ENCODE measurements at places on chromosomes 6 and 20.

DNA sequence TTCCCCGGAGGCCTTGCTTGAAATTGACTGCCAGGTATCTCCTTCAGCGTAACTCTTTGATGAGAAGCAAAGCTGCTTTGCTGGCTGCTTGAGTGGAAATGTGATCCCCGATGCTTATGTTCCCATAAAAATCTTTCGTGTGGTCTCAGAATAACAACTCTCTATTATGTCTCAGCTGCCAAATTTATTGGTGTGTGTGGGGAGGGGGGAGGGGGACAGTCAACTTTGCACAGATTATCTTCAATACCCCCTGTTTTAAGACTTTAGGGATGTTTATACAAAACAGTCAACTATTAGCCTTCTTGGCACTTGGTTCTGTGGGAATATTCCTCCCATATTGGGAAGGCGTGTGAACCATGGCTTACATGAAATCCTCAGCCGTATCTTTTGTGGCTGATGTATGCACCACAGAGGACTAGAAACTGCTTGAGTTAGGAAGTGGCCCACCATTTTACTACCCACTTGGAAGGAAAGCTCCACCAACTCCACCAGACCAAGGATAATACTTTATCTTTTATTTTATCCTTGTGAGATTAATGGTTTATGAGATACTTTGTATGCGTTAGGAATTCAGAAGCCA lies 101.5 kb upstream of the SLC24A3 start:
- no peak for DNase-seq

DNA sequence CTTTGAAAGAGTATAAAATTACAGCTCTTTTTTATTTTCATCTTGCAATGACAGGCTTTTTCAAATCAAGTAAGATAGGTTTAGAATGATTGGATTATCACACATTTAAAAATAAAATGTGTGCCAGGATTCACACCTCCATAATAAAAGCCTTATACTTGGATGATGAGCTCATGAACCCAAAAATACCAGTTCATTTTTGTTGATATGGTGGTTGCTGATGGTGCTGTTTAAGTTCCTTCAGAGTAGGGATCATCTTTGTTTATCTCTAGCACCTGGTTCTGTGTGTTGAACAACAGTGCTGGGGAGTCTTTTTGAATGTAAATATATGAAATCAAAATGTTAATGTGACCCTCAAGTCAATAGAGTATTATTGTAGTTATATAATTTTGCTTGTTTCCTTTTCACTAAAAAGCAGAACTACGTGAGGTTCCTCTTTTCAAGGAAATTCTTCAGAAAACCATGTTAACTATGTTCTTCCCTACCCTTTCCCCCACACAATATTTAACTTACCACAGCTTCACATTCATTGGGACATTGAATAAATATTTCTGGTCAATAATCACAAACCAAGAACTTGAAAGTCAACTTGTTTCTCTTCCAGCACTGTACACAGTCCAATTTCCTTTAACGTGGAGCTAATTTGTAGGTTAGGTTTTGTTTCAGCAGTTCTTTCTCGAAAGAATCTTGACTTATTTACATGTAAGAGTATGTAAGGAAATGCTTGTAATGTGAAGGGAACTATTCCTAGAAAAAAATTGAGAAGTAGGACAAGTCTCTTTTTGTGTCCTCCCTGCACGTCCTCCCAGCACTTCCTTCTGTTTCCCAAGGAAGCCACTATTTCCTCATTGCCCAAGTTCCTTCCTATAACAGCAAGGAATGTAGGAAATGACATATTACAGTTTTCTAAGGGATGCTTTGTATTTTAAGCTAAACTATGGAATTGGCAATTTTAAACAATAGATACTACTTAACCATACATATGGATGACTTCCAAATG lies 945.9 kb upstream of the CITED2 start:
- DNase-seq, result no peak

- no peak for DNase-seq
These were observed 450.1 kb downstream of the COL12A1 start for GRCh38 chr6:74755778-74756177.

DNA sequence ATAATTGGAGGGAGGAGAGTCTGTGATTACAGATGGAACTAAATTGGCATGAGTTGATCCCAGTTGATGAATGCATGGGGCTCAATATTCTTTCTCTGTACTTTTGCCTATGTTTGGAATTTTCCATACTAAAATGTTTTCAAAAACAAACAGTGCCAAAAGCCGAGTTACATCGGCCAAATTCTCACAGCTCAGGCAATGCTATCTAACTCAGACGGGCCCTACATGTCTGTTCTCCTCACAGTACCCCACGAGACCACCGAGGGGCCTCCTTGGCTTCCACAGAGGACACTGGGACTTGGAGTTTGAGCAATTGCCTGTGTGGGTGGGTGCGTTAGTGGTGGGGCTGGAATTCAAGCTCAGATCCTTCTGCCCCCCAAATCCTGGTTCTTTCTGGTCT lies 413.2 kb downstream of the CDH26 start:
- DNase-seq, result no peak

DNA sequence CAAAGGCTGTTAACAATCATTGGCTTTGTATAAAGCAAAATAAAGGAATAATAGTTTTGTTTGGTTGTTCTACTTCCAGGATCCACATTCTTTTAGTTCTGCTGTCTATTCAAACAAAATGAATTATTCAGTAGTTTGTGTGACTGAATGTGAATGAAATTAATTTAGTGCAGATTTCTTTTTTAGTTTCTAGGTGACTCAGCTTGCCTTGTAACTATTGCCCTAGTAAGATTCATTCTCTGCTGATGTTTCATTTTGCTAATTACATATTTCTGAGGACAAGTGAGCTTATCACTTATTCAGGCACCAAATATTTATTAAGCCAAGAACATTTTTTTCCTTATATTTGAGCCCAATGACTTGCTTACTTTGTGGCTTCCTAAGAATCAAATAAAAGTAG lies 46.5 kb upstream of the RIPOR2 start:
- no peak for DNase-seq

DNA sequence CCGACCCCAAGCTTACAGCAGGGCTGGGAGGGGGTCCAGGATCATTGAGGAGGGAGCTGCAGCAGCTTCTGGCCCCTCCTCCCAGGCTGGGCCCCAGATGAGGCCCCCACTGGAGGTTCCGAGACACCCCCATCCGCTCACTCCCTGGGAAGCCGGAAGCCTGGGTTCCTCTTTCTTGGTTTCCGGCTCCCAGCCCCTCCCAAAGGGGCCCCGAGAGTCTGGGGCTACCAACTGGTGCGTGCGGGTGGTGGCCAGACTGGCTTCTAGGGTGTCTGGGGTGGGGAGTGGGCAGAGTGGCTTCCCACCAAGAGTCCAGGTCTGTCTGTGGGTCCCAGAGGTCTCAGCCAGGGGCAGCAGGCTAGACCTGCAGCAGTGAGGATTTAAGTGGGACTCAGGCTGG lies 2.2 kb downstream of the RGS19 start:
- DNase-seq, result no peak

GRCh38 chr20:6305536-6305935 lies 182.7 kb upstream of the FERMT1 start:
- DNase-seq, result no peak

- no peak for DNase-seq
These were observed 15.1 kb downstream of the PTPRA start for GRCh38 chr20:2888224-2888955.

DNA sequence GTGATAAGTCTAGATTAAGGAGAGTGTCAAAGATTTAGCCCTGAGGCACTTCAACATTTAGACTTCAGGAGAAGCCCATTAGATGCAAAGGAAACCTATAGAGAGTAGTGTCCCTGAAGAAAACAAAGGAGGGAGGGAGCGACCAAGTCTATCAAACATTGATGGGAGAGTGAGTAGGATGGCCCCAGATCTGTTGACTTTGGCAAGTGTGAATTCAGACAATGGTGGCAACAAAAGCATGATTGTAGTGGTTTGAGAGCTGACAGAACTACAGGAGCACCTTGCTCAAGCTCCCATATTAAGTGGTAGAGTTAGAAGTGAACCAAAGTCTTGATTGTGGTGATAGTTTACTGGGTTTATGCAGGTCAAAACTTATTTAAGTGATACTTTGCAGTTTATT lies 979 bp upstream of the ABCF1 start:
- no peak for DNase-seq

GRCh38 chr6:25107218-25107617 lies 171.5 kb upstream of the RIPOR2 start:
- DNase-seq, result no peak

DNA sequence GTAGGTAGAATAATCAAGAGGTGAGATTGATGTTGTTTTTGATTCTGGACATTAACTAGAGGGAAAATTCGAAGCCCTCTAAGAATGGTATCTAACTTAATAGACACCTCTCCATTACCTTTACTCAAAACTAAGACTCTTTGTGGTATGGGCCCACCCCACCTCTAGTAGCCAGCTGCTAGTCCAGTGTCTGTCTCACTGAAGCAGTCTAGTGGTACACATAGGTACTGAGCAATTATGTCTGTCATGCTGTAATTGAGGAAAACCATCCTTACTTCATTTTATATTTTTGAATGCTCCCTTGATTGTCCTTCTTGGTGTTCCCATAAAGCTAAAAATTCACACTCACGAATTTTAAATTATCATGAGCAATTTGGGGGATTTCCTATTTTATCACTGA lies 290.7 kb downstream of the ARHGAP18 start:
- DNase-seq, result no peak

DNA sequence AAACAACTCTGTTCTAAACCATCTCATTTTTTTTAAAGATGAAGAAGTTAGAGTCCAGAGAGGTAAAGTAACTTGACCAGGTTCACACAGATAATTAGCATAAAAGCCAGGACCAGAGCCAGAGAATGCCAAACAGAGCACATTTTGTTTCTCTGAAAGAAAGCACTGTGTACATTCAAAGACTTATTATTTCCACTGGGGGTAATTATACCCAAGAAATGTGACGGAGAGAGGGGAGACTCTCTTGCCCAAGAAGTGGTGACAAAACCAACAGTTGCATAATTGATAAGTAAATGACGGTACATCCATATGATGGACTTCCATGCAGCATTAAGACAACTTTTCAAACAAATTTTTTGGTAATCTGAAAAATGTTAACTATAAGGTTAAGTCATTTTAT lies 111.6 kb downstream of the RTN4IP1 start:
- DNase-seq, result no peak

DNA sequence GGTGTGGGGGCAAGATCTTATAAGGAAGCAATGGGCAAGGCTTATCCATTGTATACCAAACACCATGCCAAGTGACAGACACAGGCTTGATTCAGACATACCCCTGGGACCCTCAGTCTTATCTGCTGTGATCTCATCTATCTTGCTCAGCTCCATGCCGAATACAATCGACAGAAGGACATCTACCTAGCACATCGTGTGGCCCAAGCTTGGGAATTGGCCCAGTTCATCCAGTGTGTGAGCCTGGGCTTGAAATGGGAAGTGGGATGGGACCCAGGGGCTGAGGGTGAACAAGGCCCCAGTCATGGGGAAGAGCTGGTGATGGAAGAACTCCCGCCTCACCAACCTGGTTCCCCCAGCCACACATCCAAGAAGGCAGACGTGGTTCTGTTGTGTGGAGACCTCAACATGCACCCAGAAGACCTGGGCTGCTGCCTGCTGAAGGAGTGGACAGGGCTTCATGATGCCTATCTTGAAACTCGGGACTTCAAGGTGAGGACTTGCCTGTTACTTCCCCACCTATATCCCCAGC lies 1.9 kb downstream of the SMPD2 start:
- DNase-seq, result no peak

DNA sequence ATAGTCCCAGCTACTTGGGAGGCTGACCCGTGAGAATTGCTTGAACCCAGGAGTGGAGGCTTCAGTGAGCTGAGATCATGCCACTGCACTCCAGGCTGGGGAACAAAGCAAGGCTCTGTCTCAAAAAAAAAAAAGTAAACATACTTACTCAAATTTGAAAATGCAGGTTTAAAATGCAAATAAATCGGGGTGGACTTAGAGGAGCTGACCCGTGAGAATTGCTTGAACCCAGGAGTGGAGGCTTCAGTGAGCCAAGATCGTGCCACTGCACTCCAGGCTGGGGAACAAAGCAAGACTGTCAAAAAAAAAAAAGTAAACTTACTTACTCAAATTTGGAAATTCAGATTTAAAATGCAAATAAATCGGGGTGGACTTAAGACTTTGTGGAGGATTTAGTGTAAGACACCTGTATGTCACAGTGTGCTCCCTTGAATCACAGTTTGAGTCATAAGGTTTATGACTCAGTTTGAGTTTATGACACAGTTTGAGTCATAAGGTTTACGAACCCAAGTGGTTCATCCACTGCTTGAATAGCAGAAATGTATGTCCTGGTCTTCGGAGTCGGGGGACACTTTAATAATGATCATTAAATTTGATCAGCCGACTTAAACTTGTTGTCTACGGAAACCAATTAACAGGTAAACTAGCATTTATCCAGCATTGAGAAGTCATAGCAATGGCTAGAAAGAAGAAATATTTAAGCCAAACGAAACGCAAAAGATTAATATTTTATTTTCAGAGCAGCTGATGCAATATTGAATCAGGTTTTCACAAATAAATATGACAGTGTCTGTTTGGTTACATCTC lies 6.8 kb upstream of the MRPS10 start:
- no peak for DNase-seq

GRCh38 chr20:48684501-48685041 lies 143.2 kb downstream of the PREX1 start:
- DNase-seq, result no peak

GRCh38 chr20:37879843-37880242 lies 23.1 kb upstream of the VSTM2L start:
- no peak for DNase-seq

DNA sequence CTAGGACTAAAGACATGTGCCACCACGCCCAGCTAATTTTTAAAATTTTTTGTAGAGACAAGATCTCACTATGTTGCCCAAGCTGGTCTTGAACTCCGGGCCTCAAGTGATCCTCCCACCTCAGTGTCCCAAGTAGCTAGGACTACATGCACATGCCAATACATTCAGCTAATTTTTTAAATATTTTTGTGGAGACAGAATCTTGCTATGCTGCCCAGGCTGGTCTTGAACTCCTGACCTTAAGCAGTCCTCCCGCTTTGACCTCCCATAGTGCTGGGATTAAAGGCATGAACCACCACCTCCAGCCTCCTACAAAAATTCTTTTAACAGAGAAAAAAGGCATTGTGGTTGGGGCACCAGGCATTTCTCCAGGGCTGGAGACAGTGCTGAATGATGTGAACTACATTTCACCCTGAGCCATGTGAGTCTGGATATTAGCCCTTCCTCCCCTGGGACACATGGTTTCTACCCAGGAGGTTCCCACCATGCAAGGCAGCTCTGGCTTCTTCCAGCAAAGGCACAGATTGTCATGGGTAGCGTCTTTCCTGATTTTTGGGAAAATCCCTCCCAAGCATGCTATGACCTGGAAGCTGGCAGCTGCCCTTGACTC lies 36.3 kb upstream of the CMTR1 start:
- DNase-seq, result no peak

Data from T-helper 9 cell (primary cell).